ENCODE measurements at places on chromosomes 3 and 15.

- no peak for DNase-seq
These were observed 191.1 kb downstream of the IL20RB start for GRCh38 chr3:137148917-137149316.

DNA sequence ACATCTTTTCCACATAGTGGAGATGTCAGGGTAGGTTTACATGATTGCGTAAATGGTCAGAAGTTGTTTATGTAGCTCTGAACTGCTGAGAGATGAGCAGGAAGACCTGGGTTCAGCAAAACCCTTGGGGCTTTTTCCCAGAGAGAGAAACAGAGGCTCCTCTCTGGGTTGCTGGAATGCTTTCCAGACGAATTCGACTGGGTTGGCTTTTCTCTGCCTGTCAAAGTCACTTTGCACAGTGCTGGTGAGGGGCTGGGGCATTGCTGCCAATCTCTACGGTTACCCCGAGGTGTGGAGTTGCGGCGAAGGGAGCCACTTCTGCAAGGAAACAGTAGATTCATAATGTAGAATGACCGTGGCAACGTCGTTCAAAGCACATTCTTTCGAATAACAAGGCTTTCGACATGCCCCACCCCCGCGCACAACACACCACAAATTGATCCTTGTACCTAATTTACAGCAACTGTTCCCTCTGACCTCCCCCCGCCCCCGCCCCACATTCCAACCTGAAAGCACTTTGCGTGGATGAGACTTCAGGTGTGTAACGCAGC is 950 bp upstream of the CNTN4 start:
- DNase-seq = no peak

DNA sequence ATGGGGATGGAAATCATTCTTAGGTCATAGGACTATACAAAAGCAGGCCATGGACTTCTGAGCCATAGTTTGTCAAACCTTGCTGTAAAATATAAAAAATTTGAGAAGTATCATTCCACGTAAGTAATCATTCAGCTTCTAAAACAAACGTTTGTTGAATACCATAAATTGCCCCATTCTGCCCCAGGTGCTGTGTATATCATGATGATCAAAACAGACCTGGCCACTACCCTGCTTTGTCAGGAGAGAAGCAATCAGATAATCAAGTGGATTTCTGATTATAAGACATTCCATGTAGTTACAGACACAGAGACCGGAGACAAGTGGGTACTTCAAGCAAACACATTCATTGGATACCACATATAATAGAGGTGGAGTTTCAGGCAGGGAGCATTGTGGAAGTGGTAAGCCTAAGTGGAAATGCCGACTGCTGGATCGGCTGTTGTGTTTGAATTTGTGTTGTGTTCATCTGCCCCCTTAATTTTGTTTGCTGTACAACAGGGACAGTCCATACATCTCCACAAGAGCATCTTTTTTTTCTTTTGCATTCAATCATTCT is 61.7 kb downstream of the TGFBR2 start:
- DNase-seq = no peak

- no peak for DNase-seq
These were observed 497.6 kb downstream of the NTRK3 start for GRCh38 chr15:87758794-87759418.

- DNase-seq = no peak
These were observed 9.3 kb downstream of the PARL start for GRCh38 chr3:183875411-183875810.

- peak; percentile 29 for DNase-seq
These were observed 1.2 kb upstream of the ITIH4 start for GRCh38 chr3:52831500-52832301.

DNA sequence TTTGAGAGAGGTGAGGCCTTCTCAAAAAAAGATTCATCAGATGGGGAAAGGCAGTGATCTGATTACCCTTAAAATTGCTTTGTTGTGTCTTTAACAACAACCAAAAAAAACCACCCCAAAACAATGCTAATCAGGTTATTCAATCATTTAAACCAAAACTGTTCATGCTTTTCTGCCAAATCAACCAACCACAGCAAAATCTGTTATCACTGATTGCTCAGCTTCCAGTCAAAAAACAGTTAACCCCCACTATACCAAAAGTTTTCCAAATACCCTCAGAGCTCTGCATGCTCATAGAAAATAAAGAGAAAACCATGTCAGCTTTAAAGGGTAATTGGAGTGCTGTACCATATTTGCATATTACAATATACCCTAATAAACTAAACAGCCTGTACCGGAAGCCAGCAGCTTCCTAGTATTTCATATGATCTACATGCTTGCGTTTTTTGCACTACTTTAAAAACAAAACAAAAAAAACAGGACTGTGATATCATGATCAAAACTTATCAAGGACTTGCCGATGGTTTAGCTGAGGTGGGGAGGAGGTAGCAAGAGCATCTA is 22.8 kb downstream of the SATB1 start:
- no peak for DNase-seq

- DNase-seq = no peak
These were observed 62.8 kb downstream of the CTDSPL start for GRCh38 chr3:37924453-37924852.

GRCh38 chr3:42556089-42556632 is 25.6 kb downstream of the SEC22C start:
- DNase-seq = no peak

GRCh38 chr3:150775001-150775599 is 12.1 kb upstream of the SIAH2 start:
- peak; percentile 32 for DNase-seq

DNA sequence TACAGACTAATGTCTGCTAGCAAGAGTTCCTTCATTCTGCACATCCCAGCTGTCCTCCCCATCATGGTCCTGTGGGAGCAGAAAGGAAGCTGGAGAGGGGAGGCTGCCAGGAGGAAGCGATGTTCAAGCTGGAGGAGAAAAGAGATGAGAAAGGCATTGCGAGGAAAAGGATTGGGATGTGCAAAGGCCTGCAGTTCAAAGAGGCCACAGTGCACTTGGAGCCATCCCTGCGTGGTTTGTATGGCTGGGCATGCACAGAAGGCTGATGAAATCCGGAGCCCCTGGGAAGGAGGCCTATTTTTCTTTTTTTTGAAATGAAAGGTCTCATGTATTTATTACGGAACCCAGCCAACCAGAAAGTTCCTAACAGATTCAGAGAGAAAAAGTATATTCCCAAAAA is 22.8 kb downstream of the AMOTL2 start:
- no peak for DNase-seq

GRCh38 chr3:123489400-123490004 is 40.6 kb upstream of the ADCY5 start:
- DNase-seq = peak; percentile 11

DNA sequence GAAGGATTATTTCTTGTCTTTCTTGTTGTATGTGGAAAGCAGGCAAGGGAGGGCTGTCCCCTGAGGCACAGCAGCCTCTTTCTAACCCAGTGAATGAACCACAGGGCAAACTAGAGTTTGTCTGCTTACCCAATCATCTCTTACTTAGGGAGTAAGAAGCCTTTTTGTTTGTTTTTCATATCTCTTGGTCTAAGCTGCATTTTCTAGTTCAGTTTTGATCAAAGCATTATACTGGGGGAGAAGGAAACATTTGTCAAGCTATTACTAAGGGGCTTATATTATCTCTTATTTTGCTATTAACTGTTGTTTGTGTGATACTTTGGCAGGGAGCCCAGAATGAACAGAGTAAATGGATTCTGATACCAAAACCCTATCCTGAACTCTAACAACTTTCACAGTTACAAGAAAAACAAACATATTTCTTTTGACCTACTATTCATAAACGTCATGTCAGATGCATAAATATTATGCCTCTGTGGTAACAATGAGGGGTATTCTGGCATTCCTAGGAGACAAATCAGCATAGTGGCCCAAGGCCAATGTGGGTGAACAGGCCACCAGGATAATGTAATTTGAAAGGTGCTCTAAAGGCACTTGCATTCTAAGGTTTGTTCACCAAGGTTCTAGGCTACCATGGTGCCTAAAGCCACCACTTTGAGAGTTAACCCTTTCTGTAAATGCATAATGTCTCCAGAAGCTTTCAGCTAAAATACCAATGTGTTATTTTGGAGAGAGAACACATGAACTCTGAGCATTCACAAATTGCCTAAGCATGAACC is 271.6 kb upstream of the ZPLD1 start:
- peak; percentile 42 for DNase-seq

GRCh38 chr15:39058351-39059131 is 493.9 kb upstream of the RASGRP1 start:
- no peak for DNase-seq

DNA sequence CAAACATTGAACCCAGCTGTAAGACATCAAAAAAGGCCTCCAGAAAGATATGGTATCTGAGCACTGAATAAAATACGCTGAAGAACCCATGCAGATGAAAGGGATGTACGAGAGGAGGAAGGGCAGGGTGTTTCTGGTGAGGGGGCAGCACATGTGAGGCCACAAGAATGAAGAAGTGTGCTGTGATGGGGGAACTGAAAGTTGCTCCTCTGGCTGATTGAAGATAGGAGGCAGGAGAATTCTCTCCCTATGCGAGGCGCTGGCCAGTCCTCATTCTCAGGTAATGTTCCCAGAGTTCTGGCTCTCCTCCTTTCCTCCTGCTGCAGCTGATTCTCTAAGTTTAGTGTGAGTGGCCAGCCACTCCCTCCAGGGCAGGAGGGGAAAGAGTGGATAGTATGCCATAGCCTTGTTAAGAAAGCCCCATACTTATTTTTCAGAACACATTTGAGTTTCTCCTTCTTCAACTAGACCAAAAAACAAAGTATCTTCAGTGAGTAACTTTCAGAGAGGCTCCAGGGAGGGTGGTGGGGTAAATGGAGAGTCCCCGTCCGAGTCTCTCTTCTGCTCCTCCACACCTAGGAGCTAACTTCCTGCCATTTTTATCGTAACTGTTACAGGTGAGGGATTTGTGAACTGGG is 26.9 kb upstream of the MYO1E start:
- no peak for DNase-seq

DNA sequence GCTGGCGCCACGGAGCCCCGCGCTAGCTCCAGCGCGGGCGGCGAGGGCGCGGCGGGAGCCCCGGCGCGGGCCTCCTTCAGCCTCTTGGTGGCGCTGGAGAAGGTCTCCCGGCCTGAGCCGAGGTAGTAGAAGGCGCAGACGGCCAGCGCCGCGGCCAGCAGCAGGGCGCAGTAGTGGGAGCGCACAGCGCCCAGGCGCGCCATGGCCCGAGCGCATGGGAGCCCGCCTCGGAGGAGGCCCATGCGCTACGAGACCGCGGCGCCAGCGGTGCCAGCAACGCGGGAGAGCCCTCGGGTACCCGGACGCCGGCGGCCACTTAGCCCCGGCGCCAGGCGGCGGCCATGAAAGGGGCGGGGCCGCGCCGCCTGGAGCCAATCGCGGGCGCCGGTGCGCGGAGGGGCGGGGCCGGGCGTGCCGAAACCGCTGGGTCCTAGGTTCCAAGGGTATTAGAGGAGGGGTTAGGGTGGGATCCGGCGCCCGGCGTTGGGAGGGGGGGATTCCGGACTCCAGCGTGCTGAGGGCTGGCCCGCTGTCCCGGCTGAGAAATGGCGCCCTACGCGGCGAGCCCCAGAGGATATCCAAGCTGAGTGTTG is at the start of gene XXYLT1:
Gene XXYLT1 (minus strand): TSS at position 343 of the 593 bp plus-strand sequence. CDS start 101 bp downstream, at position 242.
- DNase-seq = no peak

- DNase-seq = no peak
These were observed 124.7 kb upstream of the RAD18 start for GRCh38 chr3:9087831-9088413.

- DNase-seq = no peak
These were observed 18.2 kb downstream of the PEX5L start for GRCh38 chr3:180018543-180018942.

DNA sequence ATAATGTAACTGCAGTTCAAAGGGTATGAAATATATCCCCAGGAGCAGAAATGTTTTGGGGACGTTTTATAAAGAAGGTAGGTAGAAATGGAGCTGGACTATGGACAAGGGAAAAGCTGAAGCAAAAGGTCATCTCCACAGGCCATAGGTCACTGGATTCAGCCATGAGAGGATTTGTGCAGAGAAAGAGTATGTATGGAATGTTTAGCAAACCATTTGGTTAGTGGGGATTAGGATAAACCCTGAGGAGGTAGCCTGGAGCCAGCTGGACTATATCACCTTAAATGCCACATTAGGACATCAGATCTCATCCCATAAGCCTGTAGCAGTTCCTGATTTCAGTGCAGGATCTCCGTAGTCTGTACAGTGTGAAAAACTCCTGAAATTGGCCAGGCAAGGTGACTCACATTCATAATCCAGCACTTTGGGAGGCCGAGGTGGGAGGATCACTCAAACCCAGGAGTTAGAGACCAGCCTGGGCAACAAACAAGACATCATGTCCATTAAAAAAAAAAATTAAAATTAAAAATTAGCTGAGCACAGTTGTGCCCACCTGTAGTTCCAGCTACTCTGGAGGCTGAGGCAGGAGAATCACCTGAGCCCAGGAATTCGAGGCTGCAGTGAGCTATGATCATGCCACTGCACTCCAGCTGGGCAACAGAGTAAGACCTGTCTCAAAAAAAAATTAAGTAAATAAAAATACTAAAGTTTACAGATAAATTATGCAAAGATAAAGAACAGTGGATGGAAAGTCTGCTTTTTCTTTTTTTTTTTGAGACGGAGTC is 4.7 kb downstream of the IP6K1 start:
- no peak for DNase-seq

- no peak for DNase-seq
These were observed 21.0 kb downstream of the ICE2 start for GRCh38 chr15:60457985-60458384.

GRCh38 chr15:69161079-69161877 is 843 bp downstream of the GLCE start:
- DNase-seq = no peak

- DNase-seq = no peak
These were observed 253.1 kb upstream of the TRIM42 start for GRCh38 chr3:140424726-140425125.

- DNase-seq = no peak
These were observed 16.5 kb upstream of the FBXO22 start for GRCh38 chr15:75887178-75887577.

- no peak for DNase-seq
These were observed 69.0 kb downstream of the SLC24A1 start for GRCh38 chr15:65690778-65691177.

- DNase-seq = no peak
These were observed 15.3 kb downstream of the PCSK6 start for GRCh38 chr15:101474233-101474632.

GRCh38 chr3:39361252-39361927 is 21.8 kb upstream of the SLC25A38 start:
- no peak for DNase-seq

DNA sequence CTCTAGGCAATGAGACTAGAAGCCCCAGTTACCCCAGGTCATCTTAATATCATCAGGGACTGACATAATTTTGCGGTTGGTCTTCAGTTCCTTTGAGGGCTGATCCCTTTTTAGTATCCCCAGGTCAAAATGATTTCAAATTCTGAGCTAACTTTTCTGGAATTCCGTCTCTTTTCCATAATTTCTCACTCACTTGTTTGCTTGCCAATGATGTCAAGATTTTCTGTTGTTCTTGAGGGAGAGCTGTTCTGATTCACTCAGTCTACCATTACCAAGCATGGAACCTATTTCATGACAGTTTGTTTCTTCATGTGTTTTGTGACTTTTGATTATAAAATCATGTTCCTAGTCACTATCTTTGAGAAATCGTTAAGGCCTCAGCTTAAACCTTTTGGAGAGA is 190.5 kb upstream of the LYSMD4 start:
- no peak for DNase-seq

Measured in AG09309 (cell line).